ENCODE measurements at places on chromosomes 5 and 9. TPM values are rescaled to one million over a fixed set of nuclear protein-coding genes. Genes with fewer than 3 reads are reported as not detected.
A peak's percentile ranks its signal among the peaks of the same experiment; 100 is the strongest.

Gene ELAVL2
- not detected for total RNA-seq

GRCh38 chr9:110078604-110079003 is 129.4 kb downstream of the C9orf152 start:
- DNase-seq: no peak

Gene NFIB
- not detected for total RNA-seq

Gene SNCB
- total RNA-seq: 1.7 TPM

Gene ADAMTSL1
- total RNA-seq: not detected

GRCh38 chr5:135327429-135328127 is 71.5 kb downstream of the MACROH2A1 start:
- no peak for DNase-seq

Gene HAVCR2
- total RNA-seq: not detected

Gene ASTN2
- 25.2 TPM for total RNA-seq

DNA sequence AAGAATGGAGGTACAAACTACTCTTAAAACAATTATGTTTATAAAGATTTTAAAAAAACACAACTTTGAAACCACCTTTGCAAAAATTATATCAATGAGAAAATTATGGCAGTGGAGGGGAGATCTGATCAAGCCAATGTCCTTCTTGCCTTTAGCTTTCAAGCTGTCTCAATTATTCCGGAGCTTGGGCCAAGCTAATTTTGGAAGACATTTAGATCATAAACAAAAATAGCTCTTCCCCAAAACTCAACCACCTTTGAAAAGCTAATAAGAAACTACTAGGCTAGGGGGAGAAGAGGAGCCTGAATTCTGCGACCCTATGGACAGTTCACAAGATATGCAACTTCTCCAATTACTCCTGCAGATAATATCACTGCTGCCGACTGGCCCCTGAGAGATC is 263.3 kb downstream of the ICE1 start:
- DNase-seq: no peak

Gene IGFBPL1
- 1.3 TPM for total RNA-seq

- DNase-seq: no peak
Measured at GRCh38 chr5:119537704-119538103, 85.4 kb downstream of the HSD17B4 start.

DNA sequence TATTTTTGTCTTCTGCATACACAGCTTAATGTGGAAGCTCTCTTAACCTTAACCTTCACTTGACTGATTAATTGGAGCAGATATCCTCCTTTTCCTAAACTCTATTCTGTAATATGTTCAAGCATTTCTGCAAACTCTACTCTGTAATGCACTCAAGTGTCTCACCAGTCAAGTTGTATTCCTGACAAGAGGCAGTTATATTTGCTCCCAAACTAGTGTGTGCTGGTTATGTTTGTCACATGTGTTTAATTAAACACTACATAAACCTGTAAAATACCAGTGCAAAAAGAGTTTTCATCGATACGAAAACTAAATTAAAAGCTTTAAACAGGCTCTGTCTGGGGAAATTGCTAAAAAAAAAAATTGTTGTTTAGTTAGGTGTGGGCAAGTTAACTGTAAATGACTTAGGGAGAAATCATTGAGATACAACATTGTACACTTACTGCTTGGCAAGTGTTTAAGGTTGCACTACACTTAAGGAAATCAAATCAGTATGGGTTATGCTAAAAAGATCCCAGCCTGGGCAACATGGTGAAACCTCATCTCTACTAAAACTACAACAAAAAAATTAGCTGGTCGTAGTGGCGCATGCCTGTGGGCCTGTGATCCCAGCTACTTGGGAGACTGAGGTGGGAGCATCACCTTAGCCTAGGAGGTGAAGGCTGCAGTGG is 6.7 kb downstream of the FAF2 start:
- DNase-seq: no peak

GRCh38 chr5:109944461-109944860 is 254.7 kb downstream of the MAN2A1 start:
- DNase-seq: no peak

GRCh38 chr9:2494562-2494961 is 127.0 kb upstream of the VLDLR start:
- DNase-seq: no peak

DNA sequence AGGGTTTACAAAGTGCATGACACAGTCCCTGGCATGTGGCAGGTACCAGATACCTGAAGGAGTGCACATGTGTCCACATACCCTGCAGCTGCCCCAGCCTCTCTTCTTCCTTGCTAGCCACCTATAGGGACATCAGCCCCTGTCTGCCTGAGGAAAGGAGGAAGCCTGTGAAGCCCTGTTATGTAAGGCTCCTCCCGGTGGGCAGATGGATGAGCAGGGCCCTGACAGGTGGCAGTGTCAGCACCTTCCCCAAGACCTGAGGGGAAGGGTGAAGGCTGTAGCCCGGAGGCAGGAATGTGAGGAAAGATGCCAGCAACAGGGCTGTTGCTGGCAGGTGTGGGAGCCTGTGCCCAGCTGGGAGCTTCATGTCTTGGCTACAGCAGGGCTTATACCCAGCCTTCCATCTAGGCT is 21.7 kb downstream of the TCF7 start:
- DNase-seq: peak; percentile 94

All from G401 (cell line).